ENCODE measurements at places on chromosomes 12 and 14.
A peak's percentile ranks its signal among the peaks of the same experiment; 100 is the strongest.

- DNase-seq: no peak
These were observed 52.7 kb downstream of the NFKBIA start for GRCh38 chr14:35351897-35352273.

GRCh38 chr14:70567791-70568190 lies 32.7 kb downstream of the MED6 start:
- DNase-seq: peak; percentile 18

DNA sequence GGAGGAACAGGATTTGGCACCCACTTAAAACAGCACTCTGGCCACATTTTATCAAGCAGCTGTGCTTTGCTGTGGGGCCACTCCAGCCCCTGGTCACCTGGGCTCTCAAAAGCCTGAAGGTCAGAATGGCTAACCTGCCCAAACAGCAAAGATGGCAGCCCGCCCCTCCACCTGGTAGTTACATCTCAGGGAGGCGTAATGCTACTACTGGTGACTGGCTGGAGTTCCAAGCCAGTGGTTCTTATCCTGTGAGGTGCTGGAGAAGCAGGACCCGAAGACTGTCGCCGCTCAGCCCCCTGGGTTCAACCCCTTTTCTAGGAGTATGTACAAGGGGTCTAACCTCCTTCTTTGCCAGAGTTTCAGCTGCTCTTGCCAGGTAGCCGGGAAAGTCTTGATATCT lies 467.4 kb upstream of the FOXG1 start:
- DNase-seq: no peak

- no peak for DNase-seq
These were observed 31.9 kb downstream of the RDH12 start for GRCh38 chr14:67733616-67734015.

DNA sequence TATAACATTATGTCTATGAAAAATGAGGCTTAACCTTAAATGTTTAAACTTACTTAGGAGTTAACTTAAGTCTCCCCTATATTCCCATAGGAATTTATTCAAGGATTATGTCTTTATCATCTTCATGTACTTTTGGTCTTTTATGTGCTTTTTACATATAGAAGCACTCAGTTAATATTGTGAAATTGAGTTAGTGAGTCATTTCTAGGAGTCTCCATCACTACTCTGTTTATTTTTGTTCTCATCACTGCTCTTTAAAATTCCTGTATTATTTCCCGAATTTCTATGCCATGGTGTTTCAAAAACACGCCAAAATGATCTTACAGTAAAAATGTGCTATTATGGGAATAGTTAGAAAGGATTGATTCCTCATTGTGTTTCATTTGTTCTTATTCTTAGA lies 31.6 kb downstream of the TBC1D15 start:
- DNase-seq: peak; percentile 55

DNA sequence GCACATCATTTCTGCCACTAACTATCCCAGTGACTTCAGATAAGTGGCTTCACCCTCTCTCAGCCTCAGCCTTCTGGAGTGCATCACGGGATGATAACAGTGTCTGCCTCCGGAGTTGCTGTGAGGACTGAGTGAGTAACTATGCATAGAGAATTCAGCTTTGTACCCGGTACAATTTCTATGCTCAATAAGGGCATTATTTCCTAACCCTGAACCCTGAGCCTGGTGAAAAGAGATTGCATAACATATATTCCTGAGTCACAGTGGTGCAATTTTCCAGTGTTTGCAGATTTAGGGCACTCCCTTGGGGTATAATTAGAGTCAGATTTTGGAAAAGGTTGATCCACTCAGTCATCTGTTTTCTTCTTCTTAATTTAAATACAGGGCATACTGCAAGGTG lies 181.1 kb downstream of the PTPN11 start:
- DNase-seq: peak; percentile 39

DNA sequence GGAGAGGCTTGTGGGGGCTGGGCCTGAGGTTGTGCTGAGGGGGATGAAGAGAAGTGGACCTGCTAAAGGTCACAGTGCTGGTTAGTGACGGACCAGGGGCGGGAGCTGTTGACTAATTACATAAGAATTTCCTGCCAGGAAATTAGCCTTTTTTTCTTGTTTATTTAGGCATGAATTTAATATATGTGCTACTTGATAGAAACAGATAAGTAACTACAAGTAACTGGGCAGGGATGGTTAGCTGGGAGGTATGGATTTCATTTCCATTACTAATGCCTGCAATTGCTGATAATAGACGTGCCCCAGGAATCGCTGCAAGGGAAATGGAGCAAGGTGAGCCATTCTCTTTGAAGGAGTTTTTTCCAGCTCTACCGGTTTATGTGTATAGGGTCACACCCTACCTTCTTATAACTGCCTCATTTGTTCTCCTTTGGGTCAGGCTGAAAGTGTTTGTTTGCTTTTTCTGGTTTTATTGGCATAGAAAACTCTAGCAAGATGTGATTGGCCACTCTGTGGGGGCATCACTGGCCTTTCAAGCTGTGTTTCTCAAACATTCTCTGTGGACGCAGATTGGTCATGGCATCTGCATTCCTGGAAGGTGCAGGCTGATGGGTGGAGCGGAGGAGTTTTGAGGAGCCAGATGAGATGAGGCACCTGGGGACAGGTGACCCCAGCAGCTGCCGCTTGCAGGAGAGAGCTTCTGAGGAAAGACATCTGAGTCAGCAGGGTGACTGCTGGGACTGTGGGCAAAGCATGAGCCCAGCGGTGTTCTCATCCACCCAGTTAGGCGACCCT lies 19.0 kb upstream of the GPRC5A start:
- DNase-seq: peak; percentile 65

- DNase-seq: peak; percentile 27
These were observed 60.9 kb upstream of the OR4E1 start for GRCh38 chr14:21734457-21735074.

DNA sequence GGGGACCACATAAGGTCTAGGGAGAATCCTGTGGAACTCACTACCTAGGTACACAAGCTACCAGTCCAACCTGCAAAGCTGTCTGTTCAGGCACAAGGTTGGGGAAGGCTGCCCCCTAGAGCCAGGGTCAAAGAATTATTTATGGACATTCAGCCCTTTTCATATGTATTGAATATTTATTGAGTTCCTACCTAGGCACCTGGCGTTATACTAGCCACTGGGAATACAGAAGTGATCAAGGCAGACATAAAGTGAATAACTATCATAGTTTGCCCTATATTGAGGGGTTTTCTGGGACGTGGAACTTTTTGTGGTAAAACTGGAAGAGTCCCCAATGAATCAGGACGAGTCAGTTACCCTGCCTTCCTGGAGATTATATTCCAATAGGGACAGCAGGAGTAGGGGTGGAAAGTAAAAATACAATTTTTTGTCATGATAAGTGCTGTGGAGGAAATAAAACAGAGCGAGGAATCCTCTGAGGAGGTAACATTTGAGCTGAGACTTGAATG lies 5.8 kb upstream of the SLC48A1 start:
- peak; percentile 59 for DNase-seq

- no peak for DNase-seq
These were observed 40.2 kb downstream of the LRRC74A start for GRCh38 chr14:76866456-76866855.

DNA sequence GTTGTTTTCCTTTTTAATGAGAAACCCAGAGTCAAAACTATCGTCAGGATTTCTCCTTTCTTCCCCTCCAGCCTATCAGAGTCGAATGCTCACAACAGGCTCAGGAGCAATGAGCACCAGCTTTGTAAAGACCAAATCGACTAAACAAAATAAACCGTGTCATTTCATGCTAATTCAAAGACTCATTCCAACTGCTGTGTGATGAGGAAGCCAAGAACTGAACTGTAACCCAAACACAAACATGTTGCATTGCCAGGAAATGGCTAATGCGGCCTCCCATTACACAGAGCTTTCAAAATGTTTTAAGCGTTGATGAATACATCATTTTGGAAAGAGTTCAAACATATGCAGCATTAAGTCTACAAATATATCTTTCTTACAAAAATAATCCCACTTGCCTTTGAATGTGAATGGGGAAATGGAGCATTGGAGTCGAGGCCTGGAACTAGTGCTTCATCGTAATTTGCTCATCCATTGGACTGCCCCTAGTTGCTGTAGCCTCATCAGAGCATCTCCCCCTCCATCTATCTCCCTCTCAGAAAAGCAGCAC lies 349.5 kb downstream of the GXYLT1 start:
- DNase-seq: no peak

- DNase-seq: peak; percentile 72
These were observed 79.2 kb downstream of the HECTD4 start for GRCh38 chr12:112303004-112303403.

GRCh38 chr12:125134576-125134975 lies 69.3 kb downstream of the AACS start:
- DNase-seq: no peak

DNA sequence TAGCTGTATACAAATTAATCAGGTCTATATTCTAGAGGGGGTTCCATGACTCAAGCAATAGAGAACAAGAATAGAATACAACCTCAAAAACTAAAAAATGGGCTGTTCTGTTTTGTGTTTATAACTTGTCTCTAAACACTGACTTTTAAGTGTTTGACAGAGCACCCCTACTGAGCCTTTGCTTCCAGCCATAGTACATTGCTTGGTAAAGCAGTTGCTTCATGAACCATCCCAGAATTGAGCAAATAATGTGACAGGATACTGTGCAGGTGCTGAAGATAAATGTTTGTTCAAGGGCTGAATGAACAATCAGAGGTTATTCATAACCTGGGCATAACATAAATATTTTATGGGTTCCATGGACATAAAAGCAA lies 11.5 kb downstream of the SPTSSA start:
- DNase-seq: no peak
